ENCODE measurements at places on chromosomes 4 and X. TPM values are rescaled to one million over a fixed set of nuclear protein-coding genes. Genes with fewer than 3 reads are reported as not detected.

- no peak overlapping the region for H3K27ac ChIP-seq
- DNase-seq = no peak
- no peaks in the 10 kb centered on the region for H3K27me3 ChIP-seq
Observed at GRCh38 chr4:15420642-15421041, 7.2 kb upstream of the C1QTNF7 start.

DNA sequence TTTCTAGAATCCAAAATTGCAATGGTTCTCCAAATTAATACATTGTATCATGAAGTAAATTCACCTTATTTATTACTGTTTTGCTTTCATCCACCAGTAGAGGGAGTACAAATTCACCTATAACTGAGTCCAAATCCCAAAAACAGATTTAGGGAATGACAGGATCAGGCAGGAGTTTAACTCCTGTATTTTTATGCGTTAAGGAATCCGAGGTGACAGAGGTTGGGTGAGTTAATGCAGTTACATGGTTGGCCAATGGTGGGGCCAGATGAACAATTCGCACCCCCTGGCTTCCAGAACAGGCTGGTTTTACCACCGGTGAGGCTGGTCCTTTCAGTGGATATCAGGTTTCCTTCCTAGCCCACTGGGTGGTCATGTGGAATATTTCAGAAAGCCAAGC, 82.4 kb downstream of the MTNR1A start:
- no peak overlapping the region for H3K4me3 ChIP-seq
- H3K4me1 ChIP-seq = no peaks in the 10 kb centered on the region
- H3K27ac ChIP-seq = no peak overlapping the region
- H3K27me3 ChIP-seq = no peaks in the 10 kb centered on the region

GRCh38 chrX:46803140-46803539, 33.7 kb upstream of the RP2 start:
- H3K27ac ChIP-seq = no peak overlapping the region
- H3K36me3 ChIP-seq = no peaks in the 10 kb centered on the region
- DNase-seq = no peak

GRCh38 chr4:90061881-90062280, 65.3 kb upstream of the CCSER1 start:
- no peak overlapping the region for H3K4me3 ChIP-seq
- no peaks in the 10 kb centered on the region for H3K27me3 ChIP-seq
- no peaks in the 10 kb centered on the region for H3K4me1 ChIP-seq
- no peak for DNase-seq
- no peaks in the 10 kb centered on the region for H3K36me3 ChIP-seq
- H3K27ac ChIP-seq = no peak overlapping the region

GRCh38 chr4:70299643-70300042, 35.1 kb upstream of the CABS1 start:
- no peaks in the 10 kb centered on the region for H3K27me3 ChIP-seq
- H3K4me3 ChIP-seq = no peak overlapping the region
- H3K36me3 ChIP-seq = no peaks in the 10 kb centered on the region
- no peak overlapping the region for H3K27ac ChIP-seq

The TIGD4 gene
- total RNA-seq = 0.64 TPM

DNA sequence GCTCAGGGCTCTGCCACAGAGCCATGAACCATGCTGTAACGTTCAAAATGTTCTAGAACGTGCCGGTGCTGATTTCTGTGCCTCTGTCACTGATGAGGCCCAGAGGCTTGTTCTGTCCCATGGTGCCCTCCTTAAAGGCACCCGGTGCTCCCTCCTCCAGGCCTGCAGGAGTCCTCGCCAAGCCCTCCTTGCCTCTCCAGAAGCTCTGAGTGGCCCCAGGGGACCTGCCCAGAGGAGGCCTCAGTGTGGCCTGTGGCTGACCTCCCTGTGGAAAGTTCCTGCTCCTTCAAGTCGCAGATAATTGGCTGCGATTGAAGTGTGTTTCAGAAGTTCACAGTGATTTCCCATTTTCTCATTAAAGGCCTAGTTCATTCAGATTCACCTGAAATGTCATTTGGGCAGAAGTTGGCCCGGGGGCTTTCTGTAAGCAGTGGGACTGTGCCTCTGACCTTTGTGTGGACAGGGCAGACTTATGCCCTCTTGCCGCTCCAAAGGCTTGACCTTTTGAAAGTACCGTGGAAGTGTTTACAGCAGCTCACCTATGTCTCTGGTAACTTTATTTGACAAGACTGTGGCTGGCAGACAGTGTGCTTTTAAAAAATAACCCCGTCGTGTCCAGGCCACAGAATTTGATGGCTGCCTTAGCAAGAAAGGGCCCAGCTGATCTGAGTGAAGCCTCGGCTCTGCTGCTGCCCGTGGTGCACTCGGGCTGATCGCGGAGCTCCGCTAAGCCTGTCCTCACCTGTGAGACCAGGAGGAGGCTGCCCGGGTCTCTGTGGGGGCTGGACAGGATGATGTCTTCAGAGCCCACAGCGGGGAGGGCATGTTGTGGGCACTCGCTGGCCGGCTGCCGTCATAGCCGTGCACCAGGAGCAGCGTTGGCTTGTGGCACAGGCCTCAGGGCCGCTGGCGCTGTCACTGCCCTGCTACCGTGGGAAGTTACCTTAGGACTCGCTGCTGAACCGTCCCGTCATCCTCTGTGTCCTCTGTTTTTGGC, 25.3 kb downstream of the TRMT44 start:
- no peaks in the 10 kb centered on the region for H3K36me3 ChIP-seq
- H3K4me1 ChIP-seq = no peaks in the 10 kb centered on the region
- no peak overlapping the region for H3K4me3 ChIP-seq

DNA sequence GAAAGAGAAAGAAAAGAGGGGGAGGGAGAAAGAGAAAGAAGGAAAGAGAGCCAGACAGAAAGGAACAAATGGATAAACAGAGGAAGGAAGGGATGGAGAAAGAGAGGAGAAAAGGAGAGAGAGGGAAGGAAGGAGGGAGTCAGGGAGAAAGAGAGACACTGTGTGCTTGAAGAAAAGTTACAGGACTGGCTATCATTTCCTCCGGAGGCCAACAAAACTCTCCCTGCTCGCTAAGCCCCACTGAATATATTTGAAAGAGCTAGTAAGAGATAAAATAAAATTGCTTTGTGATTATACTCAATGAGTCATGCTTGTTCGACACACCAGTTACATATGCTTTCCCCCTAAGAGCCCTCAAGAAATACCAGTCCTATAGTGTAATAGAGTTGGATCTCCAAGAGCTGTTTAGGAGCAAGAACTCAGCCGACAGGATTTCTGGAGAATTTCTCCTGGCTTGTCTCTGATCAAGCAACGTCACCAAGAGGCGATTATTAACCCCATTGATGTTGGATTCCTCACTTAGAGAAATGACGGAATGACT, 102.2 kb downstream of the MXRA5 start:
- H3K27ac ChIP-seq = no peak overlapping the region
- no peaks in the 10 kb centered on the region for H3K4me1 ChIP-seq
- no peak overlapping the region for H3K4me3 ChIP-seq
- no peak for DNase-seq
- no peaks in the 10 kb centered on the region for H3K36me3 ChIP-seq
- no peaks in the 10 kb centered on the region for H3K27me3 ChIP-seq

GRCh38 chr4:168781341-168781740, 228.7 kb downstream of the CBR4 start:
- H3K27me3 ChIP-seq = no peaks in the 10 kb centered on the region
- H3K4me1 ChIP-seq = no peaks in the 10 kb centered on the region
- no peak for DNase-seq
- no peak overlapping the region for H3K4me3 ChIP-seq

The P2RY8 gene
- total RNA-seq = 0.59 TPM

The RNF150 gene
- total RNA-seq = 11.7 TPM

The CXXC4 gene
- total RNA-seq = 7.0 TPM

GRCh38 chrX:34778916-34779315, 121.8 kb upstream of the TMEM47 start:
- no peak overlapping the region for H3K27ac ChIP-seq
- H3K27me3 ChIP-seq = no peaks in the 10 kb centered on the region
- H3K36me3 ChIP-seq = no peaks in the 10 kb centered on the region
- H3K4me1 ChIP-seq = no peaks in the 10 kb centered on the region

The MAP7D2 gene
- total RNA-seq = 1.3 TPM
